ENCODE measurements at places on chromosomes 5 and 9.

DNA sequence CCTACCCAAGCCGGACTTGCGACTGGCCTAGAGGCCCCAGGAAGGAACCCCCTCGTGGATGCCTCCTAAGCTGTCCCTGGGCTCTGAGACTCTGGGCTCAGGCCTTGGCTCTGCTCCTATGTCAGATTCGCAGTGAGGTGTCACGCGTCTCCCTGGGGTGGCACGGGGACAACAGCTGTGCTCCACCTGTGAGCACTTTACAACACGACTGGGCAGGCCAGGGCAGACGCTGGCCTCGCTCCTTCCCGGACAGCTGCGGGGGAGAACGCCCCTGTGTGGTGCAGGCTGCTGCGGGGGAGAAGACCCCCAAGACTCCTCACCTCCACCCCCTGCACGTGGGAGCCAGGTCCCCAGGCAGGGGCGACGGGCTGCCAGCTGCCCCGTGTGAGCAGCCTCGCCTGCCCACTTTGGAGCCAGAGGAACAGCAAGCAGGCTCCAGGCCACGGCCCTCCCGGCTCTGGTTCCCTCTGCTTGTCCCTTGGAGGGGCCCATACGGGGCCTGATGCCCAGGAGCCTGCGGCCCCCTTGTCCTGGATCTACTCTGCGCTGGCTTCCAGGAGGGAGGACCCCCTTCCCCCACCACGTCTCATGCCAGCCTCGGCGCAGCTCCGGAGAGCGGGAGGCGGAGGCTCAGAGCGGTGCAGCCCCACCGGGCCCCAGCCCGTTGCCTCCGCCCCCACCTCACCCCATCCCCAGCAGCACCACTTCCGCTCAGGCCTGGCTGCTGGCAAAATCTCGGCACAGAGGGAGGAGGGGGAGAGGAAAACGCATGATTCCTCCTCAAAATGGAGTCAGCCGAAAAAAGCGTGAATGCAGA lies 36.0 kb downstream of the SARDH start:
- peak; percentile 68 for DNase-seq

DNA sequence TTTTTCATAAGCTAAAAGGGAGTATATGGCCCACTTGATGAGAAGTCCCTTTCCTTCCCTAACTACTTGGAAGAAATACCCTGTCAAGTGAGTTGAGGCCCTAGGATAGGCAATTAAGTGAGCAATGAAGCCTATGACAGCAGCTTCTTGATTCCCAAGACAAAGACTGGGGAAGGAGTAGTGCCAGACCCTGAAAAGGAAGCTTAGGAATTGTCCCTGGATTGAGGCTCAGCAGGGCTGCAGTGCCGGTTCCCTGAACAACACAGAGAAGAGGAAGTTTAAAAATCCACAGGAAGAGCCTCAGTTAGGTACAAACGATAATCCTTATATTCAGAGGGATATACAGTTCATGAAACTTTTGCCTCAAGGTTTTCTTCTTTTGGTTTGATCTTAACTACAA lies 61.8 kb upstream of the RAD23B start:
- no peak for DNase-seq

GRCh38 chr5:148443998-148444397 lies 60.2 kb downstream of the FBXO38 start:
- peak; percentile 22 for DNase-seq

GRCh38 chr5:51556833-51557232 lies 173.6 kb downstream of the ISL1 start:
- no peak for DNase-seq

GRCh38 chr5:67896930-67897313 lies 318.6 kb upstream of the PIK3R1 start:
- no peak for DNase-seq

GRCh38 chr5:168529374-168530234 lies 499 bp downstream of the FBLL1 start:
- no peak for DNase-seq

- DNase-seq = no peak
Observed at GRCh38 chr5:87526131-87526530, 113.4 kb upstream of the CCNH start.

All from activated naive CD8-positive, alpha-beta T cell treated with anti-CD3 and anti-CD28 coated beads for 36 hours (primary cell).